Progenitor cell of endocrine pancreas (in vitro differentiated cells): ENCODE measurements at places on chromosomes 7 and 10.
A peak's percentile ranks its signal among the peaks of the same experiment; 100 is the strongest.

DNA sequence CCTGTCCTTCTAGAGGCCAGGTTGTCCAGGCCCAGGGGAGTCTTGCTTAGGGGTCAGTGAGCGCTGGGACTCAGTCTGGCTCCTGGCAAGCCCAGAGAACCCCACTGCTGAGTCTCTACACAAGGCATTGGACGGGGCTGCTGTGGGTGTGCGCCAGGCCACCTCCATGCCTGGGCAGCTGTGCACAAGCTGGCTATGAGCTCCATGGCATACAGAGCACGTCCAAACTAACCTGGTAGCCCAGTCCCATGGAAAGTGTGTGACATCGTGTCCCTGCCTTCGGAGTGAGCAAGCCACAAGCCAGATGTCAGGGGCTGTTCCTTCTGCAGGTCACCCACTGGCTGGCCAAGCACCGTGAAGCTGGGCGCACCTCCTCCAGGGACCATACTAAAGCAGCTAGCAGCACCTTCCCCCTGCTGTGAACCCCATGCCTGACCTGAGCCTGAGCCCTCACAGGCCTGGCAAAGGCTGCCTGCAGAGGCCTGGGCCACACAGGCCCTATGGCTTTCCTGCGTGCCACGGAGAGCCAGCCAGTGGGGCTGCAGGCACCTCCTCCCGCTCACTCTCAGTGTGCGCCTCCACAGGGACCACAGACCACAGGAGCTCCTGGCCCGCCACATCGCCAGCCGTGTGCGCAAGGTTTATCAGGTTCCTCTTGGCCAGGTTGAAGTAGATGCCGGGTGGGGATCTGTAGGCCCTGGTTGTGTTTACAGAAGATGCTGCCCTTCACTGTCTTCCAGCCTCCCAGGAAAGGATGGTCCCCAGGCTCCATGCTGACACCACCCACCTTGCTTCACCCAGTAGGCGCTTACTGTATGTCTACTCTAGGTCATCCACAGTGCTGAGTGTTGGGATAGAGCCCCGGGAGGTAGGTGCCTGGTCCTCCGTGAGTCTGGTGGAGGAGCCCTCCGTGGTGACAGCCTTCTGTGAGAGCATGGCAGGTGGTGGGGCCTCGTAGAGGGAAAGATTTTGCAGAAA is 219.7 kb downstream of the EBF3 start:
- DNase-seq, result no peak

DNA sequence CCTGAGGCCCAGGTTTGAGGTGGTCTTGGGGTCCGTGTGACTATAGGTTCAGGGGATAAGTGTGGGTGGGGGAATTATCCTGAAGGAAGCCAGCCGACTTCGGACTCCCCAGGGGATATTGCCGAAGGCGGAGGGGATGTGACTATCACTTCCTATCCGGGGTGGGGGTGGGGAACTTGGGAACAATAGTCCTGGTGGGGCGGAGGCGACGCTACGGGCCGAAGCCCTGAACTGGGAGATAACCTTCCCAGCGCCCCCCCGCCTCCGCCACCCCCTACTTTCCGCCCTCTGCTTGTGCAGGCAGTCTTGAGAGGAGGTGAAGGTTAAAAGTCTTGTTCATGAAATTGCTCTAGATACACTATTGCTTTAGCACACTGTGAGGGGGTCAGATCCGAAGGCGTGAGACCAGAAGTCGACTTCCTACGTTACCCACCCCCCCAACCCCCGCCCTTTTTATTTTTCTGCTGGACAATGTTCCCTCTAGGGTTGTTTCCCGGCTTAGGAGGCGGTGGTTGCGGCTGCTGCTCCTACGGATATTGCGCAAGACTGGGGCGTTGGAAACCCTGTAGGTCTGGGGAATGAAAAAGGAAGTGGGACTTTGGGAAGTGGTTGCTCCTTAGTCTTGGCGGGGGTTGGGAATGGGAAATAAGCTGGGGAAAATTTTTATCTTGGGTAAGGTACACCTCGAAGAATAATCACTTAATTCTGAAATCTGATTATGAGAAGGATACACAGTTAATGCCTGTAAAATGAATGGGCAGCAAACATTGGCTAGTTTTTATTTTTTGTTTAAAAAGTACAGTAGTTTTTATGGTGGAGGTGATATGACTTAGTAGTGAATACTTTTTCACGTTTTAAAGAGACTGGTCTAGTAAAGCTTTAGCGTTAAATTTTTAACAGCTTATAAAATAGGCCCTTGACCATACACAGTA is 1.5 kb downstream of the PTPN12 start:
- DNase-seq, result peak; percentile 18

- no peak for DNase-seq
These were observed 3.9 kb downstream of the HPS6 start for GRCh38 chr10:102069071-102069470.

GRCh38 chr7:15016315-15016667 is 113.7 kb upstream of the DGKB start:
- DNase-seq, result no peak

DNA sequence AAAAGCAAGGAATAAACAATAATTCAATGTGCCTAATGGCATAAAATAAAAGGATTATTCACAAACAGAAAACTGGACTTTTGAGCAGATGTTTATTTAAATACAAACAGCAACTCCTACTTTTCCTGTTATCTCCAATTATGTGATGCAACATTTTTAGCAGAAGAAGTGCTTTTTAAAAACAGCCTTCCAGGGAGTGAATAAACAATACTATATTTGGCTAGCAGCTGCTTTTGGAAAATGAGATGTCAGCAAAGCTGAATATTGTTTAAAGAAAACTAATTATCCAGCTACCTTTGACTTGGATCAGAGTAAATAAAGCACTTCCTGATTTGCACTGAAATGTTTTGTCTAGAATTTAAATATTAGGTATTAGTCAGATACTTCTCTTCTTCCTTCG is 23.2 kb downstream of the CDK1 start:
- no peak for DNase-seq
